ENCODE measurements at places on chromosomes 2 and 18.

- DNase-seq: no peak
- H3K27me3 ChIP-seq: no peaks in the 10 kb centered on the region
- no peaks in the 10 kb centered on the region for H3K36me3 ChIP-seq
- no peak overlapping the region for H3K4me3 ChIP-seq
- no peaks in the 10 kb centered on the region for H3K4me1 ChIP-seq
Observed at GRCh38 chr2:213104092-213104902, 47.1 kb downstream of the IKZF2 start.

DNA sequence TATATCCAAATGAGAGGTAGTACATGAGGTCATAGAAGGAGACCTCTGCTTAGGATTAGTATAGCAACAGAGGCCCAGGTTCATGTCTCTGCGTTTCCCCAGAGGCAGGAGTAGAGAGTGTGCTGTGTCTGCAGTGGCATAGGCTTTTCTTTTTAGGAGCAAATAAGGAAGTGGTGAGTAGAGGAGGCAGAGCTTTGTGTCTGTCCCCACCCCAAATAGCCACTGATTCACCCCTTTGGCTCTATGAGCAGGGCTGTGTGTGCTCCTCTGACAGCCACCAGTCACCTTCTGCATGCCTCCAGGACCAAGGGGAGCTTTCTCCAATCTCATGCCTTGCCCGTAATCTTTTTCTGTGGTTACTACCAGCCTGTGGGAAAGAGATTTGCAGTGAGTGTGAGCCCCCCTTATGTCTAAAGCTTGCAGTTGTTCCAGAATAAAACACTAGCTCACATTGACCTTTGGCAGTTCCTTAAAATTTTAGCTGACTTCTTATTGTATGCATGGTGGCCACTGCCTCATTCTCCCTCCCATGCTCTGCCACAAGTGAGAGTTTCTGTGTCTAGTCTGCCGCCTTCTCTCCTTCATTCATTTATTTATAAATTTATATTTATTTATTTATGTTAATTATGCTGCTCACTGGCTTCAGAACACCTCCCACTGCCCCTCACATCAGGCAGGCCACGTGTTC, 23.5 kb upstream of the ELAC1 start:
- no peak overlapping the region for H3K4me3 ChIP-seq
- H3K27ac ChIP-seq: no peak overlapping the region
- H3K4me1 ChIP-seq: peaks cover 3% of the 10 kb centered on the region
- no peaks in the 10 kb centered on the region for H3K36me3 ChIP-seq

DNA sequence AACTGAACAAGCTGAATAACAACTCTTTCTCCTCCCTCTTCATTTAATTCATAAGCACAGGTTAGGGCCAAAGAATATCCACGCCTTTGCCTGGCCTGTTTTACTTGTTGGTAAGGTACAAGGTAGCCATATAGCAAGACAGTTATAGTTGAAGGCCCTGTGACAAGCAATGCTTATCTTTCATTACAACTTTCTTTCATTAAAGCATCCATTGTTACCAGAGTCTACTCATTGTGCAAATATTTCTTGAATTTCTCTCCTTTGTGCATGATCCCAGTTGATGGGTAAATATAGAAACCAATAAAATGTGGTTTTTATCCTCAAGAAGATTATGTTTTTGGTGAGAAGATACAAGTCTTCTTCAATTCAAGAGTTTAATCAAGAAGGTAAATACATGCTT, 140.2 kb downstream of the UBE2E3 start:
- H3K27me3 ChIP-seq: no peaks in the 10 kb centered on the region
- no peaks in the 10 kb centered on the region for H3K36me3 ChIP-seq
- no peak for DNase-seq
- peaks cover 9% of the 10 kb centered on the region for H3K4me1 ChIP-seq
- H3K27ac ChIP-seq: no peak overlapping the region

DNA sequence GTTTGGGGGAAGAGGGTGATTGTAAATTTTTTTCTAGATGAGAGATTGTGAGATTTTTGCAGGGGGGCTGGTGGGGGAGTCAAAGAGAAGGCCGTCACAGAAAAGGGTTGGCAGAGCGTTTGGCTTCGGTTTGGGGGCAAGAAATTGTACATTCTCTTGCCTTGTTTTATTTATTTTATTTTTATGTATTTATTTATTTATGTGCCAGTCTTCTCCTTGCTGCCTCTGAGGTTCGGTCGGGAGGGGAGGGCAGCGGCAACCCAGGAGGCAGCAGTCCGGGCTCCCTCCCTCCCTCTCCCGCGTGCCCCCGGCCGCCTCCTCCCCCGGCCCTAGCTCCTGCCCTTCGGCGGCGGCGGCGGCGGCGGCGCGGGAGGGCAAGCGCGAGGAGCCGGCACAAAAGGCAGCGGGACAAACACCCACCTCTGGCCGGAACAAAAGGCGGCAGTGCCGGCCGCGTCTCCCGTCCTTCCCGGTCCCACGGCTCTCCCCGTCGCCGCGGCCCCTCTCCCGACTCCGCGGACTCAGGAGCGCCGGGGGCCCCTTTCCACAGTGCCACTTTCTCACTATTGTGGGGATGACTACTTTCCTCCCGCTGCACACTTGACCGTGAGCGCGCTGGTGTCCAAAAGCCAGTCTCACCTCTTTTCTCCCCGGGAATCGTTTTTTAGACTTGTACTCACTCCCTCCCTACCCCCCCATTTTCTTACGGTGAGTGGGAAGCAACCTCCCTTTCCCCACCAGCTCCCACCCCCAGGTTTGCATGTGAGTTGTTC, 1.2 kb downstream of the BCL11A start:
- no peaks in the 10 kb centered on the region for H3K36me3 ChIP-seq
- DNase-seq: no peak
- H3K27me3 ChIP-seq: peaks cover 70% of the 10 kb centered on the region
- no peak overlapping the region for H3K27ac ChIP-seq
- H3K4me3 ChIP-seq: peak overlapping the region; percentile 73
- H3K4me1 ChIP-seq: peaks cover 5% of the 10 kb centered on the region

- DNase-seq: no peak
- no peaks in the 10 kb centered on the region for H3K4me1 ChIP-seq
- peaks cover 52% of the 10 kb centered on the region for H3K36me3 ChIP-seq
- no peaks in the 10 kb centered on the region for H3K27me3 ChIP-seq
- H3K4me3 ChIP-seq: no peak overlapping the region
Observed at GRCh38 chr2:101274142-101274541, 21.5 kb downstream of the CNOT11 start.

GRCh38 chr2:198408171-198408570, 603.8 kb downstream of the PLCL1 start:
- no peak for DNase-seq
- no peaks in the 10 kb centered on the region for H3K4me1 ChIP-seq

DNA sequence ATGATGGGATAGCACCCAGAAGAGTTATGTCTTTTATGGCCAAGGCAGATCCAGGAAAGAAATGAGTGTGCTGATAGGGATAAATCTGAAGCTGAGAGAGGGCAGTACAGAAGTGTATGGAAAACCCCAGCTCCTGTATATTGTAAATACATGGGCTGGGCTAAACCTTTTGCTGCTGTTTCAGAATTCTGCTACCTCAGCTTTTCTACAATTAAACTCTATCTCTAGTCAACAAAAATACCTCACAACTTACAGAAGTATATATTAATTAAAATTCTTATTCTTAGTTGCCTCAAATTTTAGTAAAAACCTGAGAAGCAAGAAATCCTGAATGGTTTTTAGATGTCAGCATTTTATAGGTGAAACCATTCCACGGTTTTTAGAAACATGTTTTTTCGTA, 889.5 kb upstream of the NXPH2 start:
- no peaks in the 10 kb centered on the region for H3K36me3 ChIP-seq
- no peaks in the 10 kb centered on the region for H3K27me3 ChIP-seq
- H3K27ac ChIP-seq: no peak overlapping the region
- no peaks in the 10 kb centered on the region for H3K4me1 ChIP-seq

GRCh38 chr2:37563375-37564015, 107.9 kb downstream of the CDC42EP3 start:
- peak overlapping the region; percentile 76 for H3K27ac ChIP-seq
- no peaks in the 10 kb centered on the region for H3K36me3 ChIP-seq
- H3K4me1 ChIP-seq: peaks cover 49% of the 10 kb centered on the region
- no peaks in the 10 kb centered on the region for H3K27me3 ChIP-seq

DNA sequence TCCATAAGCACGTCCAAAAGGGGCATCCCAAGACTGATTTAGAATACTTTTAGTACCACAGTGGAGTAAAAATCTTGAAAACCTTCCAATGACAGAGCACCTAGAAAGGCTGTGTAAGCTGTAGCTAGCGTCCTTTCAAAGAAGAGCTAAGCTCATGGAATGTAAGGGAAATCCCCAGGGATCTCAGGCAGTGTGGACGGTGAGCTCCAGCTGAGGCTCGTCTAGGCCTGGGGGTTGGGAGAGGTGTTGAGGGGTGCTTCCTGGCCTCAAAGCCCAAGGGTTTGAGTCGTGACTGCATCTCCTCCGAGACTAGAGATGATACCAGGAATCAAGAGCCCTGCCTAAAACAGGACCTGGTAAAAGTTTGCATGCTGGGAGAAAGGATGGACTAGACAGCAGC, 7.6 kb downstream of the CTIF start:
- H3K4me1 ChIP-seq: peaks cover 44% of the 10 kb centered on the region
- H3K27me3 ChIP-seq: no peaks in the 10 kb centered on the region
- no peak for DNase-seq

DNA sequence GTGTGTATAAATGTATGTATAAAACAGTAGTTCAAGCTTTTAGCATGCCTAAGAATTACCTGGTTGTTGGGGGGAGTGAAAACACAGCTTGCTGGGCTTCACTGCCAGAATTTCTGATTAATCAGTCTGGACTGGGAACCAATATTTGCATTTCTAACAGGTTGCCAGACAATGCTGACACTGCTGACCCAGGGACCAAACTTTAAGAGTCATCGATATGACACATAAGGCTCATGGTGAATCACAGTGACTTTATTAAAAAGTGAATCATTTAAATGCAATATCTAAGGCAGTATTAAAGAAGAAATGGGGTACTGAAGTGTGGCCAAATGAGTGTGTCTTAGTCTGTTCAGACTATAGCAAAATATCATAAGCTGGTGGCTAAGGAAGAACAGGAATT, 195.9 kb upstream of the DTNA start:
- no peak for DNase-seq
- H3K27ac ChIP-seq: no peak overlapping the region
- H3K36me3 ChIP-seq: no peaks in the 10 kb centered on the region
- no peaks in the 10 kb centered on the region for H3K4me1 ChIP-seq
- H3K27me3 ChIP-seq: no peaks in the 10 kb centered on the region
- no peak overlapping the region for H3K4me3 ChIP-seq

DNA sequence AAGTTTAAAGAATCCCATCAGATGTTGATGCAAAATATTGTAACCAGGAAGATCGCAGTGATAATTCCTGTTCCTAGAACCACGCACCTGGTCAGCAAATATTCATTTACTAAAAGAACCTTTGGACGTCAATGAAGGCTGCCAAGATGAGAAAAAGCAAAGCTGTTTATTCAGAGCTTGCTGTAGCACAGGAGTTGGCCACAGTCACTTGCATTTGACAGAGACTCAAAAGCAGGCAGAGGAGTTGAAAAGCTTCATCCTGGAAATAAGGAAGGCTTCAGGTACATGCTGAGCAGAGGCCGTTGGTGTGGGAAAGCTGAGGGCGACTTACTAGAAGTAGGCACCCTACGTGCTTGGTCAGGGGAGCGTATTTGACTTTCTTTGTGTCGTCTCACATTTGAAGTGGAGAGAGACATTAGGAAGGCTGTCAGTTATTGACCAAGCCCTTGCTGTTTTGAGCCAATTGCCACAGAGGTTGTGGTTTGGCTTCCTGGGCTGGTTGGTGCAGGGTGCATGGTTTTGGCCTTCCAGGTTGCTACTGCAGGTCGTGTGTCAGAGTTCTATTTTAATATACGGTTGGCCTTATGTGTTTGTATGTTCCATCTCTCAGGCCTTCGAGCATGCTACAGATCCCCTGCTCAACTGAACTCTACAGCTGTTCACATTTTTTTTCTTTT, 289.6 kb downstream of the METTL4 start:
- H3K4me3 ChIP-seq: no peak overlapping the region
- no peak for DNase-seq
- no peaks in the 10 kb centered on the region for H3K27me3 ChIP-seq
- no peak overlapping the region for H3K27ac ChIP-seq
- no peaks in the 10 kb centered on the region for H3K36me3 ChIP-seq
- H3K4me1 ChIP-seq: no peaks in the 10 kb centered on the region

- no peak overlapping the region for H3K4me3 ChIP-seq
- H3K27ac ChIP-seq: no peak overlapping the region
- H3K4me1 ChIP-seq: no peaks in the 10 kb centered on the region
- H3K36me3 ChIP-seq: no peaks in the 10 kb centered on the region
Observed at GRCh38 chr2:14932285-14932684, 299.8 kb downstream of the LRATD1 start.

DNA sequence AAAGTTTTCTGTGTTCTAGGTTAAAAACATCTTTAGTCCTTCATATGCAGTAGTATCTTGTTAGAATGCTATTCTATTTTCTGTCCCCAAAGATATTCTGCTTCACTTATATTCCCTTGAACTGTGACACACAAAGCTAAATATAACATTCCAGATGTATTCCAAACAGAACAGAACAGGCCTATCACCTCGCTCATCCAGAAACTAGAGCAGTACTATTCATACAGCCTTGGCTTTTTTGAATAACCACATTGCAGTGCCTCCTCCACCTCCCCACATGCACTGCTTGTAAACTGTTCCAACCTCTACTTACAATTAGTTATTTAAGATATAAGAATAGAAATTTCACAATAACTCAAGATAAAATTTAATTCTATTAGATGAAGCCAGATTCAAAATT, 196.8 kb downstream of the EXOC6B start:
- H3K4me1 ChIP-seq: no peaks in the 10 kb centered on the region
- DNase-seq: no peak
- no peak overlapping the region for H3K27ac ChIP-seq
- H3K27me3 ChIP-seq: no peaks in the 10 kb centered on the region
- no peaks in the 10 kb centered on the region for H3K36me3 ChIP-seq
- no peak overlapping the region for H3K4me3 ChIP-seq

DNA sequence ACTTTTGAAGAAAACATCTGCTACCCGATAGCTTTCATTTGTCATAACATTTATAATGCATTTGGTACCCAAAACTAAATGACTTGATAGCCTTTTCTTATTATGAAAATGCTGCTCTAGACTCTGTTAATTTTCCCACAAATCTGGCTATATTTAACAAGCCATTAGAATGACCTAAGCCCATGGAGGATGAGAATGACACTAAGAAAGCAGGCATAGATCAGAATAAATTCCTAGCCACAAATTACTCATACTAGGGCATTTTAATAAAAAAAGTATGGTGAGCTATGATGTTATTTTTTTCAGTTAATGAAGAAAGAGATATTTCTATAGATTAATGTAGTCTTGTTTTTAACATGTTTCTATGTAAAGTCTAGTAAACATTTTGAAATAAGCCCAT, 1728.3 kb downstream of the SUCLG1 start:
- H3K27ac ChIP-seq: no peak overlapping the region
- H3K4me1 ChIP-seq: no peaks in the 10 kb centered on the region

GRCh38 chr2:37389395-37389794, 45.0 kb downstream of the QPCT start:
- peak overlapping the region; percentile 77 for H3K27ac ChIP-seq
- no peaks in the 10 kb centered on the region for H3K27me3 ChIP-seq
- no peak overlapping the region for H3K4me3 ChIP-seq
- DNase-seq: no peak
- H3K36me3 ChIP-seq: no peaks in the 10 kb centered on the region
- peaks cover 49% of the 10 kb centered on the region for H3K4me1 ChIP-seq
